ENCODE measurements at places on chromosomes 6 and 20. TPM values are rescaled to one million over a fixed set of nuclear protein-coding genes. Genes with fewer than 3 reads are reported as not detected.

The DNAH8 gene
- 0.11 TPM for total RNA-seq

The CTAGE9 gene
- total RNA-seq, result not detected

The GJA10 gene
- total RNA-seq, result not detected

The BFSP1 gene
- total RNA-seq, result 0.17 TPM

The BMP6 gene
- total RNA-seq, result not detected

The UBD gene
- not detected for total RNA-seq

The HLA-G gene
- total RNA-seq, result 1.6 TPM

The TMEM74B gene
- total RNA-seq, result 4.0 TPM

The GLP1R gene
- total RNA-seq, result not detected

The DZANK1 gene
- total RNA-seq, result 1.8 TPM

The ADGRB3 gene
- total RNA-seq, result not detected

The GPX5 gene
- not detected for total RNA-seq

The HLA-DRB1 gene
- total RNA-seq, result 12.1 TPM

The TNNC2 gene
- total RNA-seq, result not detected

The ZC2HC1B gene
- total RNA-seq, result not detected

The CCN6 gene
- total RNA-seq, result not detected

The GNL1 gene
- total RNA-seq, result 88.6 TPM

The OR2H1 gene
- not detected for total RNA-seq

The CDSN gene
- not detected for total RNA-seq

The SLC13A3 gene
- 0.30 TPM for total RNA-seq

The BTN1A1 gene
- total RNA-seq, result not detected

The POU5F1 gene
- 0.22 TPM for total RNA-seq

The COL12A1 gene
- total RNA-seq, result not detected

The ZC3H12D gene
- 27.0 TPM for total RNA-seq

The RIPOR3 gene
- not detected for total RNA-seq

The EFCAB8 gene
- total RNA-seq, result 0.47 TPM

The SF3B5 gene
- total RNA-seq, result 127 TPM

The ELOVL4 gene
- 0.79 TPM for total RNA-seq

The GNRH2 gene
- total RNA-seq, result 1.6 TPM

The OPRL1 gene
- 2.6 TPM for total RNA-seq

The CCNC gene
- total RNA-seq, result 43.5 TPM

Measured in activated naive CD8-positive, alpha-beta T cell treated with anti-CD3 and anti-CD28 coated beads, Interleukin-2, amount 10 ng/mL, durations not matched to agents 7 days and 5 days (primary cell).